NCI-H1092 (cell line): ENCODE measurements at places on chromosomes 7 and 10.

DNA sequence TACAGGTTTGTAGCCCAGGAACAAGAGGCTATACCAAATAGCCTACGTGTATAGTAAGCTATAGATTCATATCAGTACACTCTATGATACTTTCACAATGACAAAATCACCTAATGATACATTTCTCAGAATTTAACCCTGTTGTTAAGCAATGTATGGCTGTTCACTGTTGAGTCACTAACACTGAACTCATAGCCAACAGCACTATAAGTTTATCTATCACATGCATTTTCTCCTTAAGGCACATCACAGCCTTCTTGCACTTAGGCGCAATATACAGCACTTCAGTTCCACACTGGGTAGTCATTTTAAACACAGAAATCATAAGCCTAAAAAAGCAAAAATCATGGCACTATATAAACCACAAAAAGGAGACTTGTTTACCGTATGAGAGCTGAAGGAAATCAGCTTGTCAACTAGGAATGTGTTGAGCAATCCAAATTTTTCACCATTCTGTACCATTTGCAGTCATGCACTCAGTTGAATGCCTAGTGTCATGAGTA lies 45.6 kb downstream of the ZNF438 start:
- DNase-seq, result no peak

GRCh38 chr7:149156898-149157297 lies 9.6 kb downstream of the ZNF398 start:
- no peak for DNase-seq

DNA sequence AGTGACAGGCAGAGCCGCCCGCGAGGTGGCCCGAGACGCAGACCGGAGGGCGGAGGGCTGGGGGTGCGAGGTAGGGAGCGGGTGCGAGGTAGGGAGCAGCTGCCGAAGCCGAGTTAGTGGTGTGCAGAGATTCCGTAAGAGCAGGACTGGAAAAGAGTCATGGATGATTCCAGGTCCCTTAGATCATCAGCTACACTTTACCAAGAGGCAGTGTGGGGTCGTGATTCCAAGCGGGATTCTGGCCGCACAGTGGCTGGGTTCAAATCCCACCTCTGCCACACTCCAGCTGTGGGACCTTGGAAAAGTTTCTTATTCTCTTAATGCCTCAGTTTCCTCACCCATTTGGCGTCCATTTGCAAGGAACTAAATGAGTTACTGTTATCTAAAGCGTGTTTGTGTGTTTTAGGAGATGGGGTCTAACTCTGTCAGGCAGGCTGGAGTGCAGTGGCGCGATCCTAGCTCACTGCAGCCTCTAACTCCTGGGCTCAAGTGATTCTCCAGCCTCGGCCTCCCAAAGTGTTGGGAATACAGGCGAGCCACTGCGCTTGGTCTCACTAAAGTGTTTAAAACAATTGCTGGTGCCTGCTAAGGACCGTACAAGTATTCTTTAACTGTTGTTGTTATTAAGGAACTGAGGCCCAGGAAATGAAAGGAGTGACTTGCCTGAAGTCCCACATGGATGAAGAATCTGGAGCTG lies 1.1 kb downstream of the NDUFB2 start:
- no peak for DNase-seq

GRCh38 chr10:6713716-6714115 lies 133.6 kb upstream of the PRKCQ start:
- DNase-seq, result no peak
